ENCODE measurements at places on chromosomes 5 and 9.

- no peak for DNase-seq
Observed at GRCh38 chr9:7105095-7105494, 347.3 kb downstream of the KDM4C start.

DNA sequence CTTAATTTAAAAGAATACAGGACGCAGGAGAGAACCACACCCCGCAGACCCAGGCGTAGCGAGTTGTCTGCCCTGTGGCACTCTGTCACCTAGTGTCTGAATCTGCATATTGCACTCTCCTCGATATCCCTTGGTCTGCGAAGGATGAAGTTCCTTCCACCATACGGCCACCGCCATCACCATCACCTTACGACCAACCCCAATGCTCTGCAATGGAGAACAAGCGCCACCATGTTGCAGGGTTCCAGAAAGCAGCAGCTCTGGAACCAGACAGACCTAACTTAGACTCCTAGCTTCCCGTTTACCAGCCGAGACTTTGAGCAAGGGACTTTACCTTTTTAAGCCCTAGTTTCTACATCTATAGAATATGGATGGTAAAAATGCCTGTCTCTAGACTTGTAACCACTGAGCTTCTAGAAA, 77.4 kb upstream of the DMRT1 start:
- DNase-seq: no peak

GRCh38 chr9:70110194-70111041, 66.8 kb downstream of the MAMDC2 start:
- DNase-seq: no peak

GRCh38 chr5:180130291-180130869, 58.8 kb upstream of the RNF130 start:
- DNase-seq: no peak

DNA sequence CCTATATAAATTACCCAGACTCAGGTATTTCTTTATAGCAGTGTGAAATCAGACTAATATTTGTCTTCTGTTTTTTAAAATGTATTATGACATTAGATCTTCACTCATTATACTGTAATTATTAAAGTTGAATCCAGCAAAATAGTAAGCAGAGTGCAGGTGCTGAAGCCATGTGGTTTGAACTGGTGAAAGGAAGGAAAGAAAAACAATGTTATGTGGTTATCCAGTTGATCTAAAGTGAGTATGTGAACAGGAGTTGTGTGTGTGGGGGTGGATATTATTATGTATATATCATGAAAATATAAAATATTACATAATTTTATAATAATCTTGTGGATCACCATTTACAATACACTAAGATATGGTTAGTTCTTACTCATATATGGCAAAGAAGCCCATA, 593.7 kb downstream of the SEMA5A start:
- DNase-seq: no peak

DNA sequence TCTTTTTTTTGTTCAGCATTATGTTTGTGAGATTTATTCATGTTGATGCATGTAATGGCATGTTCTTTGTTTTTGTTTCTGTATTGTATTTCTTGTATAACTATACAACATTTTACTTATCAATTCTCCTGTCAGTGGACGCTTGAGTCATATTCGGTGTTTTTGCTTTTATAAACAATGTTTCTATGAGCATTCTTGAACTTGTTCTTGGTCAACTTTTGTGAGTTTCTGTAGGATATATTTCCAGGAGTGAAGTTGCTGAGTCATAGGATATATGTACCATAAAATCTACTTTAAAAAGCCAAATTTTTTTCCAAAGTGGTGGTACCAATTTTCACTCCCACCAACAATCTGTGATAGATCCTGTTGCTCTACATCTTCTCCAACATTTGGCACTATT, 104.8 kb downstream of the VCAN start:
- no peak for DNase-seq

DNA sequence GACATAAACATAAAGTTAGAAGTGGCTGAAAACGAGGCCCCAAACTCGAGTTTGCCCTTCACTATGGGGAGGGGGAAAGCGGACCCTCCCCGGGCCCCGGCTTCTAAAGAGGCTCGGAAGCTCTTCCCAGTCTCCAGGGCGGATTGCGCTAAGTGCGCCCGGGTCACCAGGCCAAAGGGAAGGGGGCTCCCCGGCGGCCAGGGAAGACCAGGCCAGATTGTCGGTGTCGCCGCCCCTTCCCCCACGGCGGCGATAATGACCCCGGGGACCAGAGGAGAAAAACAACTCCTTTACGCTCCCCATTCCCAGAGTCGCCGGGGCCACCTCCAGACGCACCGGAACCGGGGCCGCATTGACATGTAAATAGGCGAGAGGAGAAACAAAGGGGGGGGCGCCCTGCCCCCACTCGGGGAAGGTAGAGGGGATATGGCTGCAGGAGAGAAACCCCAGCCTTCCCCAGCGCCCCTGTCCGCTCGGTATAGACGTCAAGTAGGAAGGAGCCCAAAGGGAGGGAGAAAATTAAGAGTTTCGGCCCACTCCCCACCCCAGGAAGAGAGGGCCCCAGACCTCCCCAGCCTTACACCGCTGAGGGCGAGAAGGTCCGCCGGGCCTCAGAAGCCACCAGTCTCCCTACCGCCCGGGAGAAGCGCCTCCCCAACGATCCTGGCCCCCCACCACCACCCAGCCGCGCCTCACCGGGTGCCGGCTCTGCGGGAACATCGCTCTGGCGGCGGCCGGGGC, 1.7 kb downstream of the TLE1 start:
- DNase-seq: no peak

GRCh38 chr5:125149110-125149509, 402.7 kb upstream of the ZNF608 start:
- no peak for DNase-seq

GRCh38 chr5:36068751-36069281, 2.1 kb upstream of the UGT3A2 start:
- no peak for DNase-seq

DNA sequence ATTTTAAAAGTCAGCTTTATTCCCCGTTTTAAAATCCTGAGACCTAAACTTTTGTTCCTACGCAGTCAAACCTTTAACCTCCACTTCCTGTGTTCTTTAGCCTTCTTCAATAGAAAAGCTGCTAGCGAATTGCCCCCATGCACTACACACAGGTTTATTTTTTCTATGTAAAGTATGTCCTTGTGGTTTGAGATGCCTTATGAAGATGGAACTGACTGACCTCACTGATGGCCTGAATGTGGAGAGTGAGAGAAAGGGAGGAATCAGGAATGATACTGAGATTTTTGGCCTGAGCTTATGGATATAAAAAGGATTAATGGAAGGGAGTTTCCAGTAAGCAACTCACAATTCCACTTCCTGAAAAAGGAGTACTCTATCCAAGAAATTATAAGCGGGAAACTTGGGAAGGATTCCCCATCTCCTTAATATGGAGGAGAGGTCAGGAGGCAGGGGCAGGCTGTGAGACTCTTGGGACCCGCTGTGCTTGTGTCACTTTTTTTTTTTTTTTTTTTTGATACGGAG, 89.5 kb downstream of the UGCG start:
- no peak for DNase-seq

DNA sequence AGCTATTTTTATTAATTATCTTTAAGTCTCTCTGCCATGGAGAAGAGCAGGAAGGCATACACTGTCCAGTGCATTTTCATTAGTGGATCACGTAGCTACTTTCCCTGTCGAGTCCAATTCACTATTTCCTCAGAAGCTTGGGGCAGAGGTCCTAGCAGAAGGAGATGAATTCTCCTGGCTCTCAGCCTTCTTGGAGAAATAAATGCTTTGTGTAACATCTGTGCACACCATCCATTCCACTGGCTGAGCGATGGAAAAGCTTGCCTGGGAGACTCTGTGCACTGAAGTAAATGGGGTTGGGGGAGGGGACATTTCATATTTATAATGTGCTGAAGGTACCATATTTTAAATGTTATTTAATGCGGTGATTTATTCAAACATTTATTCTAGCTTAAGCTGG, 23.4 kb downstream of the PROP1 start:
- DNase-seq: no peak

DNA sequence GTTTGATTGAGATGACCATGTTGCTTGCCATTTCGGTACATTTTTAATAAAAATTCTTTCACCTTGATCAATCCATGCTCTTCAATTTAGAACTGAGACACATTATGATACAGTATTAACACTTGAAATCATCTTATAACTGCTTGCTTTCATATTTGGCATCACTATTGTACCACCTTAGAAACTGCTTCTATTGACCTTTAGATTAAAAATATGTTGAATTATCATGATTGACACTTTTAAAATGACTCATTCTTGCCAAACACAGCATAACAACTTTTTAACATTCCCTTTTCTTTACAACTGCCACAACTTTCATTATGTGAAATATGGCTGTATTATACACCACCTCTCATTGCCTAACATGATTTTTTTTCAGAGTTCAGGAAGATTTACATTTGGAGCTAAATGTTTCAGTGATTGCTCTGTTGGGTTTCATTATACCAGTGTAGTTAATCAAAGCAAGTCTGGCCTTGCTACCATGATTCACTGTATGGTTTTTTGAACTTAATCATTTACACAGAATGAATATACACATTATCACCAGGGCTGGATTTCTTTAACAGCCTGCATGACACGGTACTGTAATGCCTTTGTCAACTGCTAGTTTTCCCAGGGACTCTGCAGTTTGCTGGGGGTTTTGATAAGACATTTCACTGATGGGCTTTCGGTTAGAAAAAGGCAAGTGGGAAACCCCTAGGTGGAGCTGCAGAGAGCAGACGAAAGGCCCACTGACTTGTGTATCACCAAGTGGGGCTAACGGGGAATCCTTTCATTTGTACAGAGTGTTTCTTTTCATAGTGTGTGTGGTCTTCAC, 93.6 kb upstream of the TLE4 start:
- no peak for DNase-seq

- DNase-seq: no peak
Observed at GRCh38 chr5:3348576-3349535, 246.8 kb upstream of the IRX1 start.

GRCh38 chr5:61622156-61622555, 290.1 kb downstream of the ZSWIM6 start:
- no peak for DNase-seq
